ENCODE measurements at places on chromosomes 2 and 18.

- no peak for DNase-seq
Measured at GRCh38 chr18:22241921-22242361, 72.6 kb downstream of the GATA6 start.

DNA sequence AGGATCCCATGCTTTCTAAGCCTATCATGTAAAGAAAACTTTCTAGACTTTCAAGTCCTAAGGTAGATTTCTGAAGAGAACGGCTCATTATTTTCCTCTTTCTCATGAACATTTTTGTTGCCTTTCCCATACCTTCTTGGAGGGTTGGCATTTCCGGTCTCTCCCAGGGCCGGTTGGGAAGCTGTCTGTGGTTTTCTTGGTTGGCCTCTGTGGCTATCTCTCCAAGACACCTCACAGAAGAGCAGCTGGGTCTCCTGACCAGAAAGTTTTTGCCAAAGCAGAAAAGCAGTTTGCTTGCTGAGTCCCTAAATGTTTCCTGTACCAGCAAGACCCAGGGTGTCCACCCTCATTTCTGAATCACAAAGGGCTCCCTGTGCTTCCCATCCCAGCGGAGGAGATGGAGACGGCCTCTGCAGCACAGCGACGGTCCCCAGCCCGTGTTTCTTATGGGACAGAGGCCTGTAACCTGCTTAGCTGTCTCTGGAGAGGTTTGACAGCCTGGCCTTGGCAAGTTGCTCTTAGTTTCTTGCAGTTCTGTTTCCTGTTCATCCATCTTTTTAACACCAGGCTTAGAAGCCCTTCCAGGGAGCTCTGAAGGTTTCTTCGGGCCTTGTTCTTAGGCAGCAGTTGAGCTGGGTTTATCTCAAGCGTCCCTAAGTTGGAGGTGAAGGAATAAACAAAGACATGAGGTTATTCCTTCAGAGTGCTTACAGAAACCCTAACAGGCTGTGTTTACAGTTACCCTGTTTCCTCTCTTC lies 39.8 kb downstream of the GREB1 start:
- DNase-seq = no peak

DNA sequence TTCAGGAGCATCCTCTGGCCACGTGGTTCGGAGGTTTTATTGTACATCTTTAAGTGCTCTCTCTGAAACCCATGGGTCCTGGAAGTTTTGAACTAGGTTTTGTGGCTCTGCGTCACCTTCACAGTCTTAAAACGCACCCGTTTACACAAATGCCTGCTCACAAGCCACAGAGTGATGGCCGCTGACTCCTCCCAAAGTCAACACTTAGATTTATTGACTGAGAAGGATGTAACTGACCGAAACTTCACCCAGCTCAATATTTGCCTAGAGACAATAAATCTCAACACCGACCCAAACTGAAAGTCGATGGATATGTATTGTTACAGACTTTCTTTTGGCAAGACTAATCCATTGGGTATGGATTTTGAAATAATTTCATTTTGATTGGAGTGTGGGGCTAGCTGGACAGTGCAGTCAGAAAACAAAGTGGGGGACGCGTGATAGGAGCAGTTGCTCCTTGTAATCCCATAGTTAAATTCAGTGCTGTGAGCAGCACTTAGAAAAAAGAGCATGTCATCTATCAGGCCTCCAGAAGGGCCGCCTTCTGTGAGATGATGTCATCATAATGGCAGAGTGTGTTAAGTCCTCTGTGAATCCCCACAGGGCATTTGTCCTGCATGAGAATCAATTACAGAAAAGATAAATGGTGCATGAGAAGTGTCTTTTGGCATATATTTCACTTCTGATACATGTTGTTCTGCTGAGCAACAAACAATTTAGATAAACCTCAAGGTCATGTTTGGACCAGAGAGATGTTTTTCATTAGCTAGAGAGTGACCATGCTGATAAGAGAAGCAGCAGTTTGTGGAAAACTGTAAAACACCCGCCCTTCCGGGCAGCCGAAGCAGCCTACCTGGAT lies 183.7 kb downstream of the INO80D start:
- no peak for DNase-seq

- DNase-seq = no peak
Measured at GRCh38 chr2:210271300-210271699, 43.7 kb downstream of the MYL1 start.

DNA sequence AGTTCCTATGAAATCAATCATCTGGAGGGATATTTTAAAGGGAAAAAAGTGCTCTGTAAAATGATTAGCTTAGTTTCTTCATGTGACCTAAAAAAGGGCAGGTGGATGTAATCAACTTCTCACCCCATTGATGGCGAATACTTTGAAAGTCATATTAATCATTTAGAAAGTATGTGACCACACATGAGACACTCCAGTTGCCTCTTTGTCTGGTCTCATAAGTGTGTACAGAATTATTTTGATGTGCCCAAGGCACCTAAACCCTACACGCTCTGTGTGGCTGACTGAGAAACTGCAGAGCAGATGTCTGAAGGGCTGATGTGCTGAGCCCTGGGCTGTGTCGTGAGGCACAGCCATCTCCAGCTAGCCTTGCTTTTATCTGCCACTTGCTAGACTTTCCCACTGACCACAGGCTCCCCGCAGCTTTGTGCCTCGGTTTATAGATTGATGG lies 26.9 kb downstream of the SGPP2 start:
- DNase-seq = no peak

GRCh38 chr2:69082430-69082997 lies 69.5 kb downstream of the ANTXR1 start:
- DNase-seq = no peak

GRCh38 chr18:43022874-43023273 lies 92.6 kb downstream of the RIT2 start:
- DNase-seq = no peak

DNA sequence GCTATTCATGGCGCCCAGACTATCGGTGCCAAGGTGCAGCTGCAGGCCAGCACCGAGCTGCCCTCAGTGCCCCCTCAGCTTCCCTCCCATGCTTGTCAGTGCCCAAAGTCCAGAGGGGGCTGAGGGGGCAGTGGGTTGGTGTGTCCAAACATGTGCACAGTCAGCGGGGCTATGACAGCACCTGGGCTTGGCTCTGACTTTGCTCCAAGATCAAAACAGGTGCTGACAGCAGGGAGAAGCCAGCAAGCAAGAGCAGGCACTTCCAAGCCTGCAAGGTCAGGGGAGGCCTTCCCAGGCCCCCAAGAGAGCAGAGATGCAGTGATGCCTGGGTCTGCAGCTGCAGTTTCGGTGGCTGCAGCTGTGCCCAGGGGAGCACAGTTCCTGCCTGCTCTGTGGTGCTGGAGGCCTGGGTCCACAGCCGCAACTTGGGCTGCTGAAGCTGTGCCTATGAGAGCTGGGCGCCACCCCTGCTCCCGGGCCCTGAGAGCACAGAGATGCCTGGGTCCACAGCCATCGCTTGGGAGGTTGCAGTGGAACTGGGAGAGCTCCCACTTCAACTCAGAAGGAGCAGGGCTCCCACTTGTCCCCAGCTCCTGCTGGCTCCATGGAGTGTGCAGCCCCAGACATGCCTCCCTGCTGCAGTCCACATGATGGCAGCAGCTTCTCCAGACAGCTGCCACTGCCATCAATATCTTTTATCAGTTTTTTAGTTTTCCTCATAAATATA lies 775.3 kb upstream of the POU3F3 start:
- no peak for DNase-seq

- DNase-seq = no peak
Measured at GRCh38 chr2:5290900-5291546, 401.2 kb upstream of the SOX11 start.

DNA sequence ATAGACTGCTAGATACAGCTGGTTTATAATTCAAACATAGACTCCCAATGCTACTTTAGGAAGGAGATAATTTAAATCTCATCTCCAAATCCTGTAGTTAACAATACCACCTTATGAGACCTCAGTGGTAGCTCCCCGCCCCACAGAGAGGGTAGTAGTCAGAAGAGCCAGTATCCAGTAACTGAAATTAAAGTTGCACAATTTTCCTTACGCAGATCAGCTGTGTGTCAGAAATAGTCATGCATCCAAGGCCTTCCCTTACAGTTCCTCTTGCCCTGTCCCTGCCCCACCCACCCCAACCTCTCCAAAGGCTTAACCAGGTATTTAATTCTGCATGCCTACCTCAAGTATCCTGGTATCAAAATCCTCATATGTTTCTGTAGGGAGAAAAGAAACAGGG lies 15.5 kb downstream of the MRPS5 start:
- no peak for DNase-seq

GRCh38 chr2:39625193-39625926 lies 40.4 kb upstream of the TMEM178A start:
- no peak for DNase-seq

GRCh38 chr2:127485051-127485693 lies 41.1 kb downstream of the IWS1 start:
- no peak for DNase-seq

DNA sequence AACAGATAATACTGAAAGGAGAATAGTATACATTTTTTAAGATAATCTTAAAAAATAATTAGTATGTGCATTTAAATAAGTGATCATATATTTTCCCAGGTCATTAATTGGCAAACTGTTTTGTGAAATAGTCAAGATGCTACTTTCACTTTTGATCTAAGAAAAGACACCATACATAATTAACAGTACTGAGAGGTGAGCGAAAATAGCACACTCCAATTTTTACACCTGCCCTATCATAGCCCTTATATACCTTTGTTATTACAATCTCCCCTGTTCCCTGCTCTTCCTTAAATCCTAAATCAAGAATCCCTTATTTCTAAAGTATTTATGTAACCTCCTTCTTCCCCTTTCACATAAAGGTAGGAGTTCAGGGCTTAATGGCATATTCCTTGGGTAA lies 500.1 kb upstream of the LRATD1 start:
- DNase-seq = no peak

DNA sequence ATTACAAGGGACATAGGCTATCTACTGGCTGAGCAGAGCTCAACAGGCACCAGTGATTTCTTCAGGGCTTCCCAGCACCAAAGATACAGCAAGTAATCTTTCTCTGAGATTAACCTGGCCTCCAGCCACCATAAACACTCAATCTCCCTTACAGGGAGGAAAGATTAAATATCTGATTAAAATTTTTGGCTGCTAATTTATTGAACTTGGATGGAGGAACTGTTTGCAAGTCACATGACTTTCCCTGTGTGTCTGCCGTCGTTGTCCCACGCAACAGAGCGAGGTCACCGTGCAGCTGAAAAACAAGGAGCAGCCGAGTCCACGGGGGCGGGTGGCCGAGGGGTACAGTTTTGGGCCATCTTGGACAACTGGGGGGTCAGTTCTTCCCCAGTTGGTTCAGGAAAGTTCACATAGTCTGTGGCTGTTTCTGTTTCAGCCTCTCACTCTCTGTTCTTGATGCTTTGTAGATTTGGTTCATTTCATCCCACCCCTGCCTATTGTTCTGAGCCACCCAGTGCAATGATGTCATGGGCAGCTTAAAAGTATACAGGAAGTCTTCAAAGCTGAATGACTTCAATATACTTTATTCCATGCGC lies 186.8 kb upstream of the CTAGE1 start:
- no peak for DNase-seq

- no peak for DNase-seq
Measured at GRCh38 chr2:240912878-240913809, 7.0 kb downstream of the CROCC2 start.

- DNase-seq = no peak
Measured at GRCh38 chr18:44742718-44743311, 62.1 kb downstream of the SETBP1 start.

GRCh38 chr2:98088261-98088660 lies 1.3 kb downstream of the VWA3B start:
- no peak for DNase-seq

- DNase-seq = no peak
Measured at GRCh38 chr18:26450989-26451682, 97.2 kb downstream of the KCTD1 start.
